ENCODE measurements at places on chromosomes 1 and 21. TPM values are rescaled to one million over a fixed set of nuclear protein-coding genes. Genes with fewer than 3 reads are reported as not detected.

- DNase-seq, result peak; percentile 55
These were observed 845.5 kb upstream of the ADGRL4 start for GRCh38 chr1:79852004-79852403.

KRTAP12-2 gene
- total RNA-seq, result not detected

IGFN1 gene
- not detected for total RNA-seq

HSD3B2 gene
- not detected for total RNA-seq

SLC22A15 gene
- 3.8 TPM for total RNA-seq

- DNase-seq, result peak; percentile 69
These were observed 460.6 kb downstream of the DSCAM start for GRCh38 chr21:40386294-40386911.

RORC gene
- 1.6 TPM for total RNA-seq

DNA sequence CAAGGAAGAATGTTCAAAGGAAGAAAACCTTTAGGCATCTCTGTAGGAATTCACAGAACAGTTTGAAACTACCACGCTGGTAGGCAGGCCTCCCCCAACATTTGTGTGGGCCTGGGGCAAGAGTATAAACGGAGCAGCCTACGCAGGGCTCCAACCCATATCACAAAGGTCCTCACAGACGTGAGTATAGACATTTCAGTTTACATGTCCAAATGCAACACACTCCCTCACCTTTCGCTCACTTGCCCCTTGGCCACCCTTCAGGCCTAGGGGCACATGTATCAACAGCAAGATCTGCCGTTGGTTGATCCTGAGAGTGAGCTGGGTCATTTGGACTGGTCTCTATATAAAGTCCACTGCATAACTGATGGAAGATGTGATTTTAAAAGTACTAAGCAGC, 133.3 kb downstream of the ACBD6 start:
- no peak for DNase-seq

GRCh38 chr1:222382171-222382570, 165.7 kb downstream of the HHIPL2 start:
- DNase-seq, result no peak

DNA sequence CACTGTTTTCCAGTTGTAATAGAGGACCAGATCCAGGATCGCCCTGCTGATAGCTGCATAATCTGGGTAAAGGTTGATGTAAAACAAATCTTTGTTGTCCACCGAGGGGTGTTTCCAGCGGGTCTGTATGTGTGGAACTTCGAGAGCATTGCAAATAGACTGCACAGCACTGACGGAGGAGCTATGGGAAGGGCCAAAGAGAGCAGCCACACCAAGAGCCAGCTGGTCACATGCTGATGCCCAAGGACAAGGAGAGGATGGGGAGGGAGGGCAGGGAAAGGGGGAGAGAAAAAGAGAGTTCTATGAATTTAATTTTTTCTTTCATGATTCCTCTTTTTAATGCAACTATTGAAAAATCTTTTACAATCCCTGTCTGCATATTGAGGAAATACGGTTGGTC, 250.0 kb downstream of the GRIK1 start:
- DNase-seq, result no peak

SFPQ gene
- total RNA-seq, result 352 TPM

DNA sequence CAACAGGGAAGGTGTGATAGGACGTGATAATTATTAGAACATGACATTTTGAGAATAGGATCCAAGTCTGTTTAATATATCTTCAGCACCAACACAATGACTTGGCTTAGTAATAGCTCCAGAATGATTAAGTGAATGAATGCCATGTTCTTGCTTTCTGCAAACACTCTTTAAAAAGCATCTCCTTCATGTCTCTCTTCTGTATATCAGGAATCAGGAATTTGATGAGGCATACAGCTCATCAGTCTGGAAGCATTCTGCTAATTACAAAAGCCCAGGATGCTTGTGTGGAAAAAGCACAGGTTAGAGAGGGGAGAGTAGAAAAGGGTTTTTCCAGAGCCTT, 113.0 kb upstream of the ZNF648 start:
- DNase-seq, result no peak

PTGS2 gene
- 0.17 TPM for total RNA-seq

GRCh38 chr1:33119050-33119449, 38.1 kb downstream of the AZIN2 start:
- no peak for DNase-seq

Measured in GM23338 (cell line).